ENCODE measurements at places on chromosomes 2 and 18. TPM values are rescaled to one million over a fixed set of nuclear protein-coding genes. Genes with fewer than 3 reads are reported as not detected.
A peak's percentile ranks its signal among the peaks of the same experiment; 100 is the strongest.

The COLEC12 gene
- total RNA-seq, result 5.0 TPM

- H3K36me3 ChIP-seq, result no peaks in the 10 kb centered on the region
- no peaks in the 10 kb centered on the region for H3K4me1 ChIP-seq
- no peaks in the 10 kb centered on the region for H3K27me3 ChIP-seq
- no peak overlapping the region for H3K27ac ChIP-seq
- no peak for DNase-seq
These were observed 51.7 kb downstream of the AGAP1 start for GRCh38 chr2:235545339-235546150.

- no peaks in the 10 kb centered on the region for H3K27me3 ChIP-seq
- no peak overlapping the region for H3K27ac ChIP-seq
- DNase-seq, result no peak
- H3K4me1 ChIP-seq, result no peaks in the 10 kb centered on the region
- no peaks in the 10 kb centered on the region for H3K36me3 ChIP-seq
These were observed 175.7 kb upstream of the RND3 start for GRCh38 chr2:150663143-150663542.

DNA sequence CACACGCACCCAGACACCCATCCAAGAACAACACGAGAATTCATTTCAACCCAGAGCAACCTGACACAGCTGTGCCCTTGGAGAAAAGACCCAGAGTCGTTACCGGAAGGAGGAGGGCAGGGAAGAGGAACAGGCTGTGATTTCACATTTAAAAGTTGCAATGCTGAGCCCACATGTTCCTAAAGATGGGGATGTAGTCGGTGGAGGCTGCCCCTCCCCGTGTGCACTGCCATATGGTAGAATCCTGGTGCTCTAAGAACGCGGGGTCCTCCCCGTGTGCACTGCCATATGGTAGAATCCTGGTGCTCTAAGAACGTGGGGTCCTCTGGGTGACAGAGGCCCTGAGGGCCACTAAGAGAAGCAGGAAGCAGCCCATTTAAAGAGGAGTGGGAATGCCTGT lies 10.9 kb downstream of the MTERF4 start:
- peak overlapping the region; percentile 75 for H3K27ac ChIP-seq
- no peak overlapping the region for H3K4me3 ChIP-seq
- DNase-seq, result no peak

DNA sequence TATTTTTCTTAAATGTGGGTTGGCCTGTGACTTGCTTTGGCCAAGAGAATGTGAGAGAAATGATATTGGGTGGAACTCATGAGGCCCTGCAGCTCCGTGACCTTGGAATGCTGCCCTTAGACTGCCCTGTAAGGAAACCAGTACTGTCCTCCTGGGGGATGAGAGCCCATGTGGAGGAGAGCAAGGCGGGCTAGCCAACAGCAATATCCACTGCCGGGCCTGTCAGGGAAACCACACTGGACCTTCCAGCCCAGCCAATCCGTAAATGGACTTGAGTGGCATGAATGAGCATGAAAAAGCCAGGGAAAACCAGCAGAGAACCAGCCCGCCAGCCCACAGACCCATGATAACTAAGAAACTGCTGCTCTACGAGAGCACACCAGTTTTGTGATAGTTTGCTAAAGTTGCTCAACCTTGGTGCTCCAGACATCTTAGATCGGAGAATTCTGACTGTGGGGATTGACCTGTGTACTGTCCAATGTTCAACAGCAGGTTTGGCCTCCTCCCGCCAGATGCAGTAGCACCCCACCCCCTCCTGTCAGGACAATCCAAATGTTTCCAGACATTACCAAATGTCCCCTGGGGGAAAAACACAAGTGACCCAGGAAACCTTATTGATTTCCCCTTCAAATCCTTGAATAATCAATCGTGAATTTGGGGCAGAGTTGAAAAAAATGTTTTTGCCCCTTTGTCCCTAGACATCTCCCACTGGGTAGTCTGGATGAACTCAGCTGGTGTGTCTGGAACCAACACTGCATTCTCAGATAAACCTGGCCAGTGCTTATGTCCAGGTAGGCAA lies 27.2 kb downstream of the ALPK2 start:
- peaks cover 4% of the 10 kb centered on the region for H3K4me1 ChIP-seq
- DNase-seq, result no peak
- H3K27ac ChIP-seq, result no peak overlapping the region
- H3K4me3 ChIP-seq, result no peak overlapping the region
- no peaks in the 10 kb centered on the region for H3K27me3 ChIP-seq

DNA sequence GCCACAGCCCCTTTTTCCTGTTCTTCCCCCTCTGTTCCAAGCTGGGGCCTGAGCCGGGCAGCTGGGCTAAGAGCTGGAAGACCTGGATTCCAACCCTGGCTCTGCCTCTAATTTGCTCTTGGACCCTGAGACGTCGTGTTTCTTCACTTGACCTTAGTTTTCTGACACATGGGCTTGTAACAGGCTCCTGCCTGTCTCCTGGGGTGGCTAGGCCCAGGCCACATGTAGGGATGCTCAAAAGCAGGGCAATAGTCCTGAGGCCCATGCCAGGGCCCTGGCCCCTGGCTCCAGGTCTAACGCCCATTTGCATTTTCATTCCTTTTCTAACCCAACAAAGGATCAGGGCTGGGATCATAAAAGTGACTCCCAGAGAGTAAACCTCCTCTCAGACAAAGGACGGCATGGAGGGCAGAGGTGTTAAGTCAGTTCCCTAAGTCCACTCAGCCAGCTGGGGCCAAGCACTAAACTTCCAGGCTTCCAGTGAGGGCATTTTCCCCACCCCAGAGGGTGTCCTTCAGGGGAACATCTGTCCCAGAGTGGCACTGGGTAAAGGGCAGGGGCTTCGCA lies 16.6 kb upstream of the DNMT3A start:
- peaks cover 7% of the 10 kb centered on the region for H3K4me1 ChIP-seq
- H3K36me3 ChIP-seq, result no peaks in the 10 kb centered on the region
- H3K27ac ChIP-seq, result no peak overlapping the region
- H3K27me3 ChIP-seq, result no peaks in the 10 kb centered on the region
- no peak for DNase-seq
